Naive thymus-derived CD4-positive, alpha-beta T cell (primary cell): ENCODE measurements at places on chromosomes 16 and 17.

DNA sequence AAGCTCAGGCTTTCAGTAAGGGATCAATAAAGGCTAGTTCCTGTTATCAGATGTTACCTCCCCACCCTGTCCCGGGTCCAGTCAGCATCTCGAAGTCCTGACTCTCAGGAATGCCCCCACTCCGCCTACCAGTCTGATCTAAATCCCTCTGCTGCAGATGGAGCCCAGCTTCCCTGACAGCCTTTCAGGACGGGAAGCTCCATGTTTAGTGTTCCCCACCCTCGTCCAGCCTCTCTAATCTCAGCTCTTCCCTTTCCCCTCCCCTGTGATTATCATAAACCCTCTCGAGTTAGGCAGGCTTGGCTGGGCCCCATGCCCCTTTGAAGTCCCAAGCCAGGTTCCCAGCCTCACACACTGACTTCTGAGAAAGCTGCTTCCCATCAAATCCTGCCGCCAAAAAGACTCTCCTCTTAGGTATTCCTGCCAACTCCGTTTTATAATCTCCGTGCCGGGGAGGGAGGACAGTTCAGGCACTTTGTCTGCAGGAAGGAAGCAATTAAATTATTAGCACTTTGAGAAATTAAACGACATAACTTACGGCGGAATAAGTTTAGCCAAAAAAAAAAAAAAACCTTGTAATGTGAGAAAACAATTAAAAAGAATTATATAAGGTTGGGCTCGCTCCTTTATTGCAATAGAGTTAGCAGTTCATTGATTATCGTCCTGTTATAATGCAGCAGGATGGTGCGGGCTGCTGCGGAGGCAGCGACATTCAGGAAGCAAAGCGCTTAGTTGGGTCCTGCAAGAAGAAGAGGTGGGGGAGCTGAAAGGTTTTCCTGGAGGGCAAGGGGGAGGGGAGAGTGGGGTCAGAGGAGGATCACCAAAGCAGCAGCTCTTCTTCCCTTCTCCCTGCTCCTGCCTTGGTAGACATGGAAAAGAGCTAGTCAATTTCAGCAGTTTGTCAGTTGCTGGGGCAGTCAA lies 16.8 kb upstream of the ETV4 start:
- no peak for DNase-seq

- no peak for DNase-seq
Observed at GRCh38 chr16:69838489-69838888, 76.4 kb downstream of the WWP2 start.

- DNase-seq, result no peak
Observed at GRCh38 chr16:49277386-49277742, 4.3 kb downstream of the CBLN1 start.

- no peak for DNase-seq
Observed at GRCh38 chr16:72948238-72948829, 99.6 kb downstream of the ZFHX3 start.

DNA sequence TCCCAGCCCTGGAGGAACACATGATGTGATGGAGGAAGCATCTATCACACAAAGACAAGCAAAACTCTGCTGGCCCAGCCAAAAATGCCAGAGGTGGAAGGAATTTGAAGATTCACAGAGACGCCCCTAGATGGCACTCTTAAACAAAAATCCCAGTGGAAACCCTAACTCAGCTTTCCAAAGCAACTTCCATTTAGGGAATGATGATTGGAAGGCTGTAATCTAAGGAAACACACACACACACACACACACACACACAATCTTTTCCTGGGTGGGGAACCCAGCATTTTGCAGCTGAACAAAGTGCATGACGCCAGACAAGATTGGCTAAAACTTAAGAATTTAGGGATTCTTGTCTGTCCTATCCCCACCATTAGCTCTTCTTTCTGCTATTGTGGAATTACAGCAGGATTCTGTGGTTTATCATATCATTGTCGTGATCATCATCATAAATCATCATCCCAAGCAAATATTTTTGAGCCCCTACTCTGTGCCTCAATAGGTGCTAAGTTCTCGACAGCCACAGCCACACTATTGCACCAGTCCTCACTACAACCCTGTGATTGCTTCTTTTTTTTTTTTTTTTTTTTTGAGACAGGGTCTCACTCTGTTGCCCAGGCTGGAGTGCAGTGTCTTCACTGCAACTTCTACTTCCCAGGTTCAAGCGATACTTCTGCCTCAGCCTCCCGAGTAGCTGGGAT lies 1.6 kb upstream of the LDAF1 start:
- DNase-seq, result no peak

DNA sequence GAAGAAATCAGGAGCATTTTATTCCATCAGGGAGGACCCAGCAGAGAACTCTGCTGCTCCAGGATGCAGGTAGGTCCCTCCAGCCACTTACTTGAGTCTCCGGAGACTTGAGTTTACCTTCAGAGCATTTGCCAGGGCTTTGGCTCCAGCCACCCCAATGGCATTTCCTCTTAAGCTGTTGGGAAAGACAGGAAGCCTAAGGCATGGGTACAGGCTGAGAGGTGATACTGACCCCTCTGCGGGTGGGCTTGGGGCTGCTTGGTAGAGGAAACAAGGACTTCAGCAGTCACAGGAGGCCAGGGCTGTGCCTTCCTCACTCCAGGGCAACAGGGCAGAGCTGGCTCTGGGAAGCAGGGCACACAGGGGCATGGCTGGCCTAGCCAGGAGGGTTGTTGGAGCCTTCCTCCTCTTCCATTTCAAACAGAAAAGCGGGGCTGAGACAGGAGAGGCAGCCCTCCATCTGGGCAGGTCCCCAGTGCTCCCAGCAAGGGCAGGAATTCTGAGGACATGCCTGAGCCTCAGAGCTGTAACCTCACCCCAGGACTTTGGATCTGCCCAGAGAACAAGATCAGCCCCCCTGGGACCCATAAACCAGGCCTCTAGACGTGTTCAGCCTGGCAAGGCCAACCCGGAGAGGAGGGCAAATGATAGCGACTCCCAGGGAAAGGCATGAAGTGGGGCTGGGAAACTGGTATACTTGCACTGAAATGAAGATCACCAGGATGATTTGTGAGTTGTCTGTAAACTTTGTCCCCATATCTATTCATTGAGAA lies 34.4 kb downstream of the NLRC3 start:
- DNase-seq, result no peak

DNA sequence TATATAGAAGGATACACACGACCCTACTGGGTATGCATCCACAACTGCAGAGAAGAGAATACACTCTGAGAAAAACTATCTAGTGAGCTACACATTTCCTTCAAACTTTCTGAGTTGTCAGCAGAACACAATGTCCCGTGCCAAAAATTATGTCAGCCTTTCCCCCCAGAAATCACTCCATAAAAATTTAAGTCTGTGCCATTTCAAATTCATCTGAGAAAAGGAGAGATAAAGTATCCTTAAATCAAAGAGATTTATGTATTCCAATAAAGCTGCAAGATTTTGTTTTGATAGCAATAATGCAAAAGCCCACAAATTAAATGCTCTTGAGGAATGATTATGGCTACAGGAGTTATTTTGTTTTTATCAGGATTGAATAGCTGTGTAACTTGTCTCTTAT lies 760.1 kb downstream of the CDH11 start:
- DNase-seq, result no peak

- no peak for DNase-seq
Observed at GRCh38 chr16:21566891-21567414, 32.4 kb upstream of the METTL9 start.

DNA sequence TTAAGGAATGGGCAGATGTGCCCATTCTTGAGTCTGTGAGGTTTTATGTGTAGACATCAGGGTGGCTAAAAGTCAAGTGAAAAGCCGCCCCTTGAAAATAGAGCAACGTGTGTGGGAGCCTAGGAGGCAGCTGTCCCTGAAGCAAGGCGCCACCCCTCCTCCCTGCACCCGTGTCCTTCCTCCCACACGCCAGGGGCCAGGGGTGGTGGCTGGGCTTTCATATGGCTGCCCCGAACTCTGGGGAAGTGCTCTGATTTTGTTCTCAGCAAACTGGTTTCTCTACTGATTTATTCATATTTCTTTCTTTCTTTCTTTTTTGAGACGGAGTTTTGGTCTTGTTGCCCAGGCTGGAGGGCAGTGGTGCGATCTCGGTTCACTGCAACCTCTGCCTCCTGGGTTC lies 4.7 kb downstream of the ZNF750 start:
- DNase-seq, result no peak

GRCh38 chr17:32631341-32632096 lies 144.7 kb downstream of the CDK5R1 start:
- DNase-seq, result no peak

- DNase-seq, result no peak
Observed at GRCh38 chr16:74607962-74608356, 1.0 kb upstream of the GLG1 start.

GRCh38 chr16:47625115-47625567 lies 164.0 kb downstream of the PHKB start:
- DNase-seq, result no peak

DNA sequence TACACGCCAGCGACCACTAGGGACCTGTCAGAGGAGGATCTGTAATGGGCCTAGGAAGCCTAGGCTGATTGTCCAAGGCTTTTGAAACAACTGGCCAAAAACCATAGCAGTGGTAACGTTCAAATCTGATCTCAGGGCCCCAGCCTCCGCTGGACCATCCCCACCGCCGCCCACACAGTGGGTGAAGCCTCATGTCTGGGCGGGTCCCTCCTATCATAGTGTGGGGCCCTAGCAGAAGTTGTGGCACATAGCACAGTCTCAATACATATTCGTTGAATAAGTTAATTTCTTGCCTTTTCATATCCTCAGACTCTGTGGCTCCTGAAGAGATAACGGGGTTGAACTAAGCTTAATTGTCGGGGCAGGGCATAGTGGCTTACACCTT lies 818 bp downstream of the DPH1 start:
- no peak for DNase-seq

GRCh38 chr17:11356371-11356770 lies 115.4 kb downstream of the SHISA6 start:
- no peak for DNase-seq

DNA sequence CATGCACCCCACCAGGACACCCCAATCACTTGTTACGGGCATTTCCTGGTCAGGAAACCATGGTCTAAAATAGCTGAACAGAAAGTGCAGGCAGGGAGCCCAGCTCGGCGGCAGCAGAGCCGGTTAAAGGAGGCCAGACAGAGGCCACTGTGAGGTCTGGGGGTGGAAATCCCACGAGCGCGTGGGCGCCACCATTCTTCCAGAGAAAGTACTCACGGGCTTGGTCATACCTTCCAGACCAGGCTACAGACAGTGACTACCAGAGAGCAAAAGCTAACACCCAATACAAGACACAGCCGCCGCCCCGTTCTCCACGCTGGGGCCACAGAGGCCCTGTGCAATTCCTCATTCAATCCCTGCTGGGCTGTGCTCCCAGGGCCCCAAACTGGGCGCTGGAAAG lies 11.9 kb downstream of the CEP131 start:
- no peak for DNase-seq

GRCh38 chr17:31724026-31724425 lies 135.0 kb downstream of the COPRS start:
- no peak for DNase-seq

- DNase-seq, result no peak
Observed at GRCh38 chr17:81854974-81855774, 5.2 kb downstream of the P4HB start.

DNA sequence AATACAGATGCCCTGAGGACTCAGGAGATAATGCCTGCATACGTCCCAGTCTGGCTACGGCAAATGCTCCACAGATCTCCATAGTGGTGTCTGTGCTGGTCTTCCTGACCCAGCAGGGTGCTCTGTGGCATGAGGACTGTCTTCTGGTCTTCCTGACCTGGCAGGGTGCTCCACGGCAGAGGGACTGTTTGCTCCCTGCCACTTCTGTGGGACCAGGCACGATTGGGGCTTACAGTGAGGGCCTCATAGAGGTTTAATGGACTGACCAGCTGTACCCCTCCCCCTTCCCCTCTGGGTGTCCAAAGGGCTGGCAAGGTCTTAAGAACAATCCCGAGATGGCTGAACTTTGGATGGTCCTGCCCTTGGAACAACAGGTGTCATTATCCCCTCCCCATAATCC lies 123.1 kb downstream of the C16orf78 start:
- no peak for DNase-seq

DNA sequence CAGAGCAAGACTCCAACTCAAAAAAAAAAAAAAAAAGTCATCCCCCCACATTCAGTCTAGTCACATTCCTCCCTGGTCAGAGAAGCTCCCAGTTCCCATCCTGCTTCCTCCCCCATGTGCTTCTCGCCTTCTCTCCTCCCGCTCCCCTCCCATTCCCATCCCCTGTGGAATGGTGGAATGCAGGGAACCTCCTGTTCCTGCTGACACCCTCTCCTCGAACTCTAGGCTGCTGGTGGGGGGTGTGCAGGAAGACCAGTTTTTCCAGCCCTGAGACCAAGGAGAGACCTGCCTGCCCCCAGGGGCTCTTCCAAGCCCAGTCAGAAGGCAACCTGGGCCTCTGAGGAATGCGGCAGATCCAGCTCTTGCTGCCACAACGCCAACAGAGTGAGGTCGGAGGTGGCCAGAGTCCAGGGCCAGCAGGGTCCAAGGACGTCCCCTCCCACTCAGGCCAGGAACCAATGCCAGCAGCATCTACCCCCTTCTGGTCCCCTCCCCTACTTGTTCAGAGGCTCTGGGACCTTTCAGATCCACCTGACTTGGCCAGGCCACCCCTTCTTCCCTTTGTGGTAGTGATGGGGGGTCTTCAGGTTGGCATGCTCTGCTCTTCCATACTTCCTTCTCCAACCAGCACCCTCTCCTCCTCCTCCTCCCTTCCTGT lies 39.3 kb upstream of the TAC4 start:
- no peak for DNase-seq

DNA sequence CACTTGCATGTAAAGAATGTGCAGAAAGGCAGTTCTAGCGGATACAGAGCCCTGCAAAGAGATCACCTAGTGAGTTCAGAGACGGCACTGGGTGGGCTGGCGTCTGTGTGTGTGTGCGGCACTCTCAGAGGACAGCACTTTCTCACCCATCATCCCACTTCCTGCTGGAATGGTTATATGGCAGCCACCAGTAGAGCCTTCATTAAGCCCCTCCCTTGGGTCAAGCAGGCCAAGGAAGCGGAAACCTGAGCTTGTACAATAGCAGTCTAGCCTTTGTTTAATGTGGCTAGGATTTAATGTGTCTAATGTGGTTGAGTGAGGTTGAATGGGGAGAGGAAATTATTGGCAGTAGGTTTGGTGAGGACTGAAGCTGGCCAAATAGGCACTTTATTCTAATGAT lies 88.3 kb upstream of the ELAC2 start:
- no peak for DNase-seq

DNA sequence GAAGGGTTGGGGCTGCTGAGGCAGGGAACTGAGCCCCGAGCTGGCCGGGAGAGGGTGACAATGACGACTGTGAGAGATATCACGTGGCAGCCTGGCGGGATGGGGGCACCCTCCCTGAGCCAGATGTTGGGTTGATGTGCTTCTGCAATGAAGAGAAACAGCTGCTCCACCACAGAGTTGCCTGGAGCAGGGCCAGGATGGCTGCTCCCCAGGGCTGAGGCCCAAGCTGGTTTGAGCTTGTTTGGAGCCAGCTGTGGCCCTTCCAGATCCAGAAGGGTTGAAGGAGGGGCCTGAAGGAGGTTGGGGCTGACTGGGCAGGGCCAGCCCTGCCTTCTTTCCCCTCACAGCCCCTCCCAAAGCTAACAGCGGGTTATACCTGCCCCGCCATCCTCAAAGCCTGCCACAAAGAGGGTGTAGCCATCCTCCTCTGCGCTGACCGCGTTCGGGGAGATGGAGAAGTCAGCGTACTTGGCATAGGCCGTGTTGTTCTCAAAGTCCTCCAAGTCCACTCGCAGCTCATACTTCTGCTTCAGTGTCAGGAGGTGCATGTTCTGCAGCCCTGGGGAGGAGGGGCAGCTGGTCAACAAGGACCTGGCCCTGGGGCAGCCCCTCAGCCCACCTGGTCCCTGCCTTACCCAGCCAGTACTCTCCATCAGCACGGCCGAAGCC lies 2.1 kb downstream of the MFAP4 start:
- no peak for DNase-seq

- no peak for DNase-seq
Observed at GRCh38 chr17:55069983-55070529, 101.5 kb downstream of the STXBP4 start.
